Hematopoietic multipotent progenitor cell treated with erythropoietin and hydrocortisone succinate and interleukin-3 and kit ligand, for 15 days (in vitro differentiated cells): ENCODE measurements at places on chromosomes 7 and 10.

DNA sequence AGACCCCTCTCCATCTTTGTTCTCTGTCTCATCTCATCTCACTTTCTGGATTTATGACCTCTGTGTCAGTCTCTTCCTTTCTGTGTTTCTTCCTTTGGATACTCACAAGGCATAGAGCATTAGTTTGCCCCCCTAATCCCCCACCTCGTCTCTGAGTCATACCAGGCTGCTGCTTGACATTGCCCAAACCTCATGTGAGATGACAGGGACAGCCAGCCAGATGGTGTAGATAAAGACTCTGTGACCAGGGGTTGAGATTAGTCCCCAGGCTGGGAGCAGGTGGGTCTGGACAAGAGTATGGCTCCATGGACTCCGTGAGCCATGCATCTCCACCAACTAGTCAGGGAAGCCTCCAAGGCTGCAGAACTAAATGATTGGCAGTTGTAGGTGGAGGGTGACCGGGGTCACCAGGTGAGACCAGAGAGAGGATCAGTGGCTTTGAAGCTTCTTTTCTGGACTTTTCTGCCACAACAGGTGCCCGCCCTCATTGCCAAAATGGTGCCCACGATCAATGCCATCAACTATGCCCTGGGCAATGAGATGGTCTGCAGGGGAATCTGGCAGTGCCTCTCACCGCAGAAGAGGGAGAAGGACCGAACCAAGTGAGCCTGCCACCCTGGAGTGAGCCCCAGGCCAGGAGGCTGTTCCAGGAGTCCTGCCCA, 13.3 kb downstream of the RGR start:
- no peak for DNase-seq

GRCh38 chr7:77360104-77360503, 56.0 kb downstream of the GSAP start:
- no peak for DNase-seq

GRCh38 chr10:48309711-48310226, 3.3 kb downstream of the MAPK8 start:
- no peak for DNase-seq

GRCh38 chr7:150988230-150989226, 2.3 kb upstream of the NOS3 start:
- DNase-seq: peak; percentile 65

DNA sequence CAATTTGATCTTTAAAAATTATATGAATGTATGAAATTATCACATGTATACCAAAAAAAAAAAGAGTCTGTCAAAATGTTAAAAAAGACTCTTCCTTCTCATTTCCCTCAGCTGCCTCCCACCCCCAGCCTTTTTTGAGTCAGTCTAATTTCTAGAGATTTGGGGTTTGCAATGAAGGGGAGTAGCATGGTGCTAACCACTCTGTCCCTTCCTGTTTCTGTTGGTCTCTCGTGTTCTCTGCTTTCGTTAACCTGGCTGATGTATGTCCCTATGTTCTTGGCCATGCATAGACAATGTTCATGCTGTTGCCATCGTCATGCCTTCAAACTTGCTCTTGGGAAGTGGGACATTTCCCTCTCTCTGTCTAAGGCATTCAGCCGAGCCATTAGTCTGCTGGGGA, 474.1 kb downstream of the LRMDA start:
- no peak for DNase-seq

DNA sequence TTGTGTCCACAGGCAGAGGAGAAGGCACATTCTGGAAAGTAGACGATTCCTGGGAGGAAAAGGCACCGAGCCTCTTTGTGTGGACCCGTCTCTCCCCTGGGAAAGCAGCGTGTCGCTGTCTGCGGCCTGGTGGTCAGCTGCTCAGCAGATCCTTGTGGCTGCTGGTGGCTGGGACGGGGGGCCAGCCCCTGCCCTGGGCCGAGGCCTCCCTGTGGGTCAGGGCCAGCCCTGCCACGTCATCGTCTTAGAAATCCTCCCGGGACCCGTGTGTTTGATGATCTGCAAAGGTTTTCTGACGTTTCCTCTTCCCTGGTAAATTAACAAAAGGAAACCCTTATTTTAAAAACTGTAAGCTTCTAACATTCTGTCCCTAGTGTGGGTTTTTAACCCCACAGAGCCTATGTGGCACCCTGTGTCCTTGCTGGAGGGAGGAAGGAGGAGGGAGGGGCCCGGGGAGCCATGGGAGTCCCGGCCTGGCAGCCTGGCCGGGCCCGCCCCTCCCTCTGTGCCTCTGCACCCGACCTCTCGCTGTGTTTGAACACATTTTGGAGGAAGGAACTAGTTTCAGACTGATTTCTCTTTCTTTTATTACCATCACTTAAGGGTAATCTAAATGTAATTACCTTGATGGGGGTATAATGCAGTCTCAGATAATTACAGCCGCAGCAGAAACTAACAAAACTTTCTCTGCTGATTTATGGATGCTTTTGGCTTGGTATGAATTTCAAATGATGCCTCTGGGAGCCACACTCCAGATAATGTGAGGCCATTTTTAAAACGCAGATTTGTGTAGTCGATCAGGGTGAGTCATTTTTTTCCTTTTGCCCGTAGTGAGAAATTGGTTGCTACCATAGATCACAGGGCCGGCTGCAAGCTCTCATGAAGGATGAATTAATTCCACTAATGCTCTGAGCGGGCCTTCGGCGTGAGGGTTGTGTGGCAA, 85.5 kb downstream of the NKX6-2 start:
- DNase-seq: no peak

- no peak for DNase-seq
Observed at GRCh38 chr7:55363386-55364170, 1.6 kb upstream of the LANCL2 start.

GRCh38 chr7:41695661-41696322, 7.1 kb downstream of the INHBA start:
- DNase-seq: no peak

DNA sequence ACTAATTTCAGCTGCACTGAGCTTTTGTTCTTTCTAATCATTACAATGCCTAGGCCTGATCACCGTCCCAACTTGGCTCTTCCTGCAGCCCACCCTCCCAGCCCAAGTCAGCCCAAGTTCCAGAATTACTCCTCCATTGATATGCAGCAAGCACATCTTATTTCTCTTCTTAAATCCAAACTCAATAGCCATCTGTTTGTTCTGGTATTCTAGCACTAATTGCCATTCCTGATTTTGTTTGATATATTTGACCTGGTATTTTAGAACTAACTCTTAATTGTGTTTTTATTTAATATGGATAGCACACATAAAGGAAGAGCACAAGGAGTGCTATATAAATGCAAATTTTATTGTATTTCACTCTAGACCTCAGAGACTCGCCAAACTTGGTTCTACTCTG, 241.2 kb downstream of the SKIDA1 start:
- DNase-seq: no peak

GRCh38 chr10:115503546-115503945, 410.4 kb downstream of the ATRNL1 start:
- no peak for DNase-seq

- no peak for DNase-seq
Observed at GRCh38 chr7:116354171-116354545, 143.8 kb downstream of the TES start.

- DNase-seq: no peak
Observed at GRCh38 chr7:128755075-128755818, 16.1 kb downstream of the CALU start.

DNA sequence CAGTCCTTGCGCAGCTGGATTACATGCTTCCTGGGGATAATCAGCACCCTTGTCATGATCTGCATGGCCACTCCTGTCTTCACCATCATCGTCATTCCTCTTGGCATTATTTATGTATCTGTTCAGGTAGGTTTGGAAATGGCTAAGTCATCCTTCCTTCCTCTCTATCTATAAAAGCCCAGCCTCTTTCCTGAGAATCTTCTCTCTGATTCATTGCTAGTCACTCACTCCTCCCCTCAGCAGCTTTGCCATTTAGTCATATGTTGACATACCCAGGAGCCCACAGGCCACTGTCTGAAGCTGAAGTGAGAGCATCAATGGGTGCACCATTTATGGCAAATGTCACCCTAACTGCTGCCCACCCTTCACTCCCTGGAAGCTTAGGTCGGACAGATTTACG, 52.0 kb downstream of the ABCC2 start:
- DNase-seq: no peak

DNA sequence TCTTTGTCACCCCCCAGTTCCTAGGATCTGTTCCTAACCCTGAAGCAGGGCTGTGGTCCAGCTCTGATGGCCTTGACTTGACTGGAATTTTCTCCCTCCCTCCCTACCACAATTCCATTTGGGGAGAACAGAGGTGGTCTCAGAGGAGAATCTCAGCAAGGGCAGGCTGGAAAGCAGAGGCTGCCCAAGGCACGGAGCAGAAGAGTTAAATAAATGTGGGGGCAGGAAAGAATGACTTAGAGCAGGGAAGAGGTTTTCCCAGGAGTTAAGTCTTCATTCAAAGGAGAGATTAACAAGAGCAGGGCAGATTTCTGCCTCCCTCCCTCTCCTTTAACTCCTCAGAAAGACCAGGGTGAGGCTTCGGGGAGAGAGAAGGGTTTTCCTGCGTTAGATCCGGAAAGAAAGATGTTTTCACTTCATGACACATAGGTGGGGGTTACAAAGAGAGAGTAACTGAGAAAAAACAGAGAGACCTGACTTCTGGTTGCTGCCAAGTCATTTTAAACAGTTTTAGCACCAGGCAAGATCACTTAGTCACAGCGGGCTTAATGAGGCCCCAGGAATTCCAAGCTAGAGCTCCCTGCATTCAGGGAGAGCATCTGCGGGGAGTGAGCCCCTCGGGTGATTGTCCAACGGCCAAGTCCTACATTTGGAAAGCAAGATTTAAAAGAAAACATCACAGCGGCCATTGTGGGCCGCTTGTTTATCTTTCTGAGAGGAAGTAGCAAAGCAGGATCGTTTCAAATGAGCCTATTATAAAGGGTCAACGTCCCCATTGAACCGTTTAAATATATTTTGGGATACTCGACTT, 78.7 kb downstream of the ARHGAP22 start:
- no peak for DNase-seq

DNA sequence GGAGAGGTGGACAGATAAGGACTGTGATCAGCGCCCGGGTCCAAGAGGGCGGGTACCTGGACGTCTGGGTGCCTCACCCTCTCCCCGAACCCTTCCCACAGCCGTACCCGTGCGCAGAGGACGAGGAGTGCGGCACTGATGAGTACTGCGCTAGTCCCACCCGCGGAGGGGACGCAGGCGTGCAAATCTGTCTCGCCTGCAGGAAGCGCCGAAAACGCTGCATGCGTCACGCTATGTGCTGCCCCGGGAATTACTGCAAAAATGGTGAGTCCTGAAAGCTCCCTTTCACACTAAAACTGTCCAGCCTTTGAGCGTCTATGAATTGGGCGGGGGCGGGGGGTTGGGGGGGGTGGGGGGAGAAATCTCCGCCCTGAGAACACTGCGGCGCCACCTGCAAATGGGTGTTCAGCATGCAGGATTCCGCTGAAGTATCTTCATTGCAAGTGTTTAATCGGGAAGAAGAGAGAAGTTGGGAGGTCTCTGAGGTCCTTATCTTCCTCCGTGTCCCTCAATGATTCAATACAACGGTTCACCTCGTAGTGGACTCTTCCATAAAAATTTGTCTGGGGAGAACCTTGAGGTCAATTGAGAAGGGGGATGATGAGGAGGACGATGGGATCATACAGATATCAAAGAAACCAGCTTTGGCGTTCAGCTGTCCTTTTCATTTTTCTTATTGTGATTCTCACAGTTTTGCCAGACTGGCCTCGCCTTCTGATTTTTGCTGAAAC, 906 bp downstream of the DKK1 start:
- DNase-seq: no peak
